Activated CD4-positive, alpha-beta memory T cell treated with anti-CD3 and anti-CD28 coated beads, Interleukin-2, amount 10 ng/mL, durations not matched to agents 7 days and 5 days (primary cell): ENCODE measurements at places on chromosomes 1 and 21.
A peak's percentile ranks its signal among the peaks of the same experiment; 100 is the strongest.

GRCh38 chr1:231526536-231526935, 1.9 kb upstream of the TSNAX start:
- H3K27me3 ChIP-seq: no peaks in the 10 kb centered on the region
- no peak overlapping the region for H3K4me3 ChIP-seq
- H3K4me1 ChIP-seq: peaks cover 29% of the 10 kb centered on the region
- peaks cover 25% of the 10 kb centered on the region for H3K36me3 ChIP-seq

DNA sequence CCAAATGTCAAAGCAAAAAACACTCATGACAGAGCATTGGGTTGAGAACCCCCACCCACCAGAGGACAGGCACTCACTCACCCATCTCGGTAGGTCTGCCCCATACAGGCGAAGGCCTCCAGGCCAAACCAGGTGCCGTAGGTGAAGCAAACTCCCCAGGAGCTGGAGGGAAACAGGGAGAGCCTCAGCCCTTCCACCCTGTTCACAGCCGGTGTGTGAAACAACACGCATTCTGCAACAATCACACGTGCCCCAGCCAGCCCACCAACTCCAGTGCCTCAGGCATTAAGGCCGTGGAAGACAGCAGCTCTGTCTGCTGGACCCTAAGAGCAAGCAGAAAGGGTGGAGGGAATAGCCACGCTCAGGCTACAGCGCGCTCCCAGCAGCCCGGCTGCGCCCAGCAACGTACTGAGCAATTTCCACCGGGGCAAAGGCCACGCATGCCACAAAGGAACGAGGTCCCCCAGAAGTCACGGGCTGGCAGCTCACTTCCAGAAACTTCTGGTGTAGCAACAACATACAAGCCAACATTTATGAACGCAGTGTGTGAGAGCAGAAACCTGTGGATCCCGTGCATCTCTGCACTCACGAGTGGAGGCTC, 11.4 kb upstream of the SPATC1L start:
- H3K27me3 ChIP-seq: no peaks in the 10 kb centered on the region
- no peaks in the 10 kb centered on the region for H3K4me1 ChIP-seq
- DNase-seq: no peak
- no peak overlapping the region for H3K27ac ChIP-seq
- H3K36me3 ChIP-seq: peaks cover 40% of the 10 kb centered on the region
- no peak overlapping the region for H3K4me3 ChIP-seq

- peak overlapping the region; percentile 40 for H3K27ac ChIP-seq
- peaks cover 22% of the 10 kb centered on the region for H3K4me1 ChIP-seq
- peaks cover 12% of the 10 kb centered on the region for H3K36me3 ChIP-seq
These were observed 69.6 kb downstream of the PIK3R3 start for GRCh38 chr1:46062651-46063319.

DNA sequence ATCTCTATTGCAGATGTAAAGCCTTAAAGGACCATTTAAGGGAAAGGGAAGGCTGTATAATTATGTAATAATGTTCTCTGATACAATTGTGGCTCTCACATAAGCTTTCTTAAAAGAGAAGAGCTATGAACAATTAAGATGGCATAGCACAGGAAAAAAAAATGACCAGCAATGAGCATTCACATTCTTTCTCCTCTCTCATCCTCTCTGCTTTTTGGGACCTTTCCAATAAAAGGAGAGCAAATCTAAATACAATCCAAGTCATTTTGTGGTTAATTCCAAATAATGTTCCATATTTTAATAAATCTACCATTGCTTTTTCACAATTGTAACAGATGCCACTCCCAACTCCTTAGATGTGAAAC, 23.5 kb downstream of the SMYD3 start:
- H3K4me3 ChIP-seq: no peak overlapping the region
- peaks cover 2% of the 10 kb centered on the region for H3K36me3 ChIP-seq
- H3K27ac ChIP-seq: no peak overlapping the region

GRCh38 chr1:72777918-72778317, 495.6 kb upstream of the NEGR1 start:
- H3K36me3 ChIP-seq: no peaks in the 10 kb centered on the region
- H3K27ac ChIP-seq: no peak overlapping the region
- no peaks in the 10 kb centered on the region for H3K27me3 ChIP-seq
- H3K4me3 ChIP-seq: no peak overlapping the region
- H3K4me1 ChIP-seq: no peaks in the 10 kb centered on the region
- no peak for DNase-seq

DNA sequence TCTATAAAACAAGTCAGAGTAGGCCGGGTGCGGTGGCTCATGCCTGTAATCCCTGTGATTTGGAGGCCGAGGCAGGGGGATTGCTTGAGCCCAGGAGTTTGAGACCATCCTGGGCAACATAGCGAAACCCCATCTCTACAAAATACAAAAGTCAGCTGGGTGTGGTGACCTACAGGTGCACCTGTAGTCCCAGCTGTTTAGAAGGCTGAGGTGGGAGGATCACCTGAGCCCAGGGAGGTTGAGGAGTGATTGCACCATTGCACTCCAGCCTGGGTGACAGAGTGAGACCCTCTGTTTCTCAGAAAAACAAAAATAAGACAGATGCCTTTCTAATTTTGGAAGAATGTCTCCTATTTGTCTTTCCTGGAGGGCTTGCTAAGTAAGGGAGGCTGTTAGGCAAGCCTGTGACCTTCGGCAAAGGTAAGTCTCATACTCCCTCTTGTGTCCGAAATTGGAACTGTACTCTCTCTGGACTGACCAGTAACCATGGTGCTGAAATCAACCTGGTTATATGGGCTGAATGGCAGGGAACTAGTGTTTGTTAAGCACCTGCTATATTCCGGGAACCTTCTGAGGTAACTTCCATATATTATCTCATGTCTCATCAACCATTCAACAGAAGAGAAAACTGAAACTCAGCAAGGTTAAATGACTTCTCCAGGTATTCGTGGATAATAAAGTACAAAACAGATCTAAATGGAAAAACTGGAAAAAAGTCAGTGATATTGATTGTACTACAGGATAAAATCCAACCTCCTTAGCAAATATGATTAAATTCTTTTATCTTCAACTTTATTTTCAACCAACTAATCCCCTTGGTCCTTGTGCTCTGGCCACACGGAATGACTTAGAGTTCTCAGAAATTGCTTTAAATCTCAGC, 11.8 kb upstream of the RAB3B start:
- H3K4me1 ChIP-seq: no peaks in the 10 kb centered on the region
- no peaks in the 10 kb centered on the region for H3K36me3 ChIP-seq
- DNase-seq: peak; percentile 40

DNA sequence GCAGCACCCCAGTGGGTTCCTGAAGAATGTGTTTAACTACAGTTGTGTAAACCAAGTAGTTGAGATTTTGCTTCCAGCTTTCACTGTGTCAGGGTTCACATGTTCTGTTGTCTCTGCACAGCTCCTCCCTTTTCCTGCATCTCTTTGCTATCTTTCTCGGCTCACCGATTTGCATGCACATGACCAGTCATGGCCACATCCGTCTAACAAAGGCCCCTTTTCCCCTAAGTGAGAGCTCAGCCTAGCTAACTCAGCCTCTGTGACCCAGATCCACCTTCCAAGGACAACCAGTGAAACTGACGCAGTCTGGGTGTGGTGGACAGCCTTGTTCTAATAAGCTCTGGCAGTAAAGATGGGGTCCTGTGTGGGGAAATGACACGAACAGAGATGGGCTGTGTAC, 101.1 kb downstream of the ZP4 start:
- no peak for DNase-seq
- no peaks in the 10 kb centered on the region for H3K36me3 ChIP-seq
- no peaks in the 10 kb centered on the region for H3K4me1 ChIP-seq
- no peaks in the 10 kb centered on the region for H3K27me3 ChIP-seq
- no peak overlapping the region for H3K4me3 ChIP-seq
- H3K27ac ChIP-seq: no peak overlapping the region
